T-cell (primary cell): ENCODE measurements at places on chromosomes 6 and 20.

DNA sequence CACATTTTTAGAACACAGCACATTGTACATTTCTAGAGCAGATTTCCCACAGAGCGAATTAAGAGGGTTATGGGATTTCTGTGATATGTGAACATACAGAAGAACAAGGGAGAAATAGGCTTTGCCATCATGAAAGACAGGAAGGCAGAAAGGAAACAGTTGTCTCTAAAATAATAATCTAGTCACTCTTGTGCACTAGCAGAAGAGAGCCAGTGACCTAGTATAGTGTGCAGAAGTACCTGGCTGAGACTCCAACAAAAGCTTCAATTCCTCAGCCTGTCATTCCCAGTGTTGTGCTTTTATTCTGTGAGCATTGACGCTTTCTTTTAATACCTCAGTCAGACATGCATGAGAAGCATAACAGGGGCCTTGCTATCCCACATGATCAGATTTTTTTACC lies 17.8 kb upstream of the DCBLD1 start:
- no peak for DNase-seq
- H3K36me3 ChIP-seq = no peaks in the 10 kb centered on the region
- H3K4me1 ChIP-seq = peaks cover 2% of the 10 kb centered on the region

DNA sequence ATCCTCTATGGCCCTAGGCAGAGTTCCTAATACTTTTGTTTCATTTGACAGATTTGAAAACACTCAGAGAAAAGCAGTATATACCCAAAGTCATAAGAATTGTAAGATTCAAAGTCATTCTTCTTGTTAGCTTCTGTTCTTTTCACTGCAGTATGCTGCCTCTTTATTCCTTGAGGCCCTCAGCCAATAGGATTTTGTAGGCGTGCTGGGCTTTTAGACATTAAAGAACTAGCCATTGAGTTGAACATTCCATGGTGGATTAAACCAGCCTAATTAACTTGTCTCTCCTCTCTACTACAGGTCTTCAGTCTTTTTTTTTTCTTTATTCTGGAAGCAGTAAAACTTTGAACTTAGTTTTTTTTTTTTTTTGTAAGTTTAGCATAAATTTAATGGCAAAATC lies 186.3 kb downstream of the PLCB4 start:
- no peak overlapping the region for H3K4me3 ChIP-seq
- H3K27me3 ChIP-seq = no peaks in the 10 kb centered on the region
- no peak overlapping the region for H3K27ac ChIP-seq
- no peaks in the 10 kb centered on the region for H3K36me3 ChIP-seq
- no peak for DNase-seq

- no peaks in the 10 kb centered on the region for H3K4me1 ChIP-seq
- H3K36me3 ChIP-seq = no peaks in the 10 kb centered on the region
- H3K27me3 ChIP-seq = peaks cover 3% of the 10 kb centered on the region
- H3K27ac ChIP-seq = no peak overlapping the region
Observed at GRCh38 chr6:3669916-3670315, 81.6 kb downstream of the PXDC1 start.

DNA sequence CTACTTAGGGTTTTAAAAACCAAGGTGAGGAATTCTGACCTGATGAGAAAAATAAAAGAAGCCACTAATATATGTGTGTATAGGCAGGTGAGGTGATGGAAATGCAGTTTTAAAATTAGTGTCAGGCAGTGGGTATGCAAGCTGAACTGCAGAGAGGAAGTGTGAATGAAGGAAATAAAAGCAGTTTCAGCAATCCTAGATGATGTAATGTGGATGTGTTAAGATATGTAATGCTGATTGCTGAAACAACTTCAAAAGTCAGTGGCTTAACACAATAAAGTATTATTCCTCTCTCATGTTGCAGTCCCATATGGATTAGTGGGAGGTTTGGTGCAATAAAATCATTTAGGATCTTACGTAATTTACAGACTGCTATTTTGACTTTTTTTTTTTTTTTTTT lies 119.9 kb upstream of the ASCC3 start:
- H3K27ac ChIP-seq = no peak overlapping the region
- no peak for DNase-seq
- H3K36me3 ChIP-seq = no peaks in the 10 kb centered on the region
- H3K4me1 ChIP-seq = no peaks in the 10 kb centered on the region

GRCh38 chr6:73263570-73263909 lies 544 bp upstream of the KHDC1 start:
- no peaks in the 10 kb centered on the region for H3K27me3 ChIP-seq
- H3K36me3 ChIP-seq = no peaks in the 10 kb centered on the region
- H3K4me1 ChIP-seq = peaks cover 14% of the 10 kb centered on the region

DNA sequence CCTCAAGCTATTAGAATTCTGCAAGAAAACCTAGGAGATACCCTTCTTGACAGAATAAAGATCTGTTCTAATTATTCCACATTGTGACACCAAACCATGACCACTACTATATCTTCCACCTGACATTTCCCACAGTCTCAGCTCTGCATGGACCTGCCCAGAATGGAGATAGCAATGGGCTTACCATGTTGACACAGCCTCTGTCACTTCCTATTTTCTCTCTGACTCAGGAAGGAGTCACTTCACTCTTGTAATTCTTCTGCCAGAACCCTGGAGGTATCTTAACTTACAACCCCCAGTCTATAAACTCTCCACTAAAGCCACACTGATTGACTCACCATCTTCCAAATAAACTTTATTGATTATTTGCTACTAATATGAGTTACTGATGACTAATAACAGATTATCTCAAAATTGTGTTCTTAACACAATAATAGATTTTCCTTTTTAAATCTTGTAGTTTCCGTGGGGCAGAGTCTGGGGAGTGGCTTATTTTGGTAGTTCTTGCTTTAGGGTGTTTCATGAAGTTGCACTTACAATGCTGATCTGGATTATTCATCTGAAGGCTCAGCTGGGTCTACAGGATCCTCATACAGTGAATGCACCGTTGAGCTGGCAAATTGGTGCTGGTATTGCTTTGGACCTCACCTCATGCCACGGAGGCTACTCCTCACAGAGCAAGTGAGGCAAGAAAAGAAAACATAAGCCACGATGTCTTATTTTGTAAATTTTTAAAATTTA lies 869.9 kb downstream of the KIF16B start:
- DNase-seq = no peak
- no peaks in the 10 kb centered on the region for H3K4me1 ChIP-seq
- H3K27me3 ChIP-seq = peaks cover 4% of the 10 kb centered on the region

DNA sequence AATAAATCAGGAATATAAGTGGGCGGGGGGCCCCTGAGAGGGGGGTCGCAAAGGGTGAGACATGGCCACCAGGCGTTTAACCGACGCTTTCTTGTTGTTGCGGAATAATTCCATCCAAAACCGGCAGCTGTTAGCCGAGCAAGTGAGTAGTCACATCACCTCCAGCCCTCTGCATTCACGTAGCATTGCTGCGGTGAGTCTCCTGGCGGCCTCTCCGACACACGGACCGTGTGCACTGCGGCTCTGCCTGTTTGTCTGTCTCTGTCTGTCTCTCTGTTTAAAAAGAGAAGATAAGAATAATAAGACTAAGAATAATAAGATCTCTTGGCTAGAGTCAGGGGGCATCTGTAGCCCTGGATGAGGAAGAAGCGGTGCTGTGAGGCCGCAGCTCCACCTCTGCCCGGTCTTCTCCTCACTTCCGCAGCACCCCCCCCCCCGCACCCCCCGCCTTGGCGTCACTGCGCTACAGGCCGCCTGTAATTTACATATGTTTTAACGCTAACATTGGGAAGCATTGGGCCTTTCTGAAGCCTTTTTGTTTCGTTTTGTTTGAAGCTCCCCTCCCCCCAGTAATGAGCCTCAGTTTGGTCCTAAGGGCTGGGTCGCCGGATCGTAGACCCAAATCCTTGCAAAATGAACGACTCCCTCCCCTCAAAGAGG lies 993 bp downstream of the STX16 start:
- peaks cover 2% of the 10 kb centered on the region for H3K36me3 ChIP-seq
- H3K4me3 ChIP-seq = peak overlapping the region; percentile 97
- peak overlapping the region; percentile 95 for H3K27ac ChIP-seq
- peak; percentile 61 for DNase-seq
- peaks cover 38% of the 10 kb centered on the region for H3K4me1 ChIP-seq

GRCh38 chr6:162698440-162698839 lies 29.1 kb downstream of the PRKN start:
- H3K27ac ChIP-seq = no peak overlapping the region
- H3K36me3 ChIP-seq = no peaks in the 10 kb centered on the region
- H3K4me3 ChIP-seq = no peak overlapping the region
- no peak for DNase-seq

DNA sequence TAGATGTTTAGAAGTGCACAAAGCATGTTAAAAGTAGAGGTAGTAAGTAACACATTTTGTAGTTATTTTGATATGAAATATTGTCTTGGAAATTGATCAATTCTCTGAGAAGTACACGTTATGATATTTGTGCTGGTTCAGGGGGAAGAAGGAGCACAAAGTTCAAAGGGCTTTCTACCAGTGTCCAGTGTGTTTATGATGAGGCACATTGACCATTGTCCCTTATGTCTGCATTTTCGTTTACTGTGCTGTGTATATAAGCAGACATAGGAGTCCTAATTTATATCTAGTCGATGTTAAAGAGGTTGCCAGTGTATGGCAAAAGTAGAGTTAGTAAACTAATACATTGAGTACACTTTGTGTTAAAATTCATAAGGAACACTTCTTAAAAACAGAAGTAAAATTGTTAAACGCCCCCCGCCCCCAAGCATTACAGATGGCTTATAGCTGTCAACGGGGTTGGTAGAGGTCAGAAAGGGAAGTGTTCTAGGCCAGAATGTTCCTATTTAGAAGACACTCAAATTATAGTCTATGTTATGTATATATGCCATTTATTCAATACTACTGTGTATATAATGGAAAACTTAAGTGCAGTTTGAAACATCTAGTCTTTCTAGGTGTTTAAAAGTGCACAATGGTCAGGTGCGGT lies 13.3 kb upstream of the HMGN4 start:
- no peaks in the 10 kb centered on the region for H3K36me3 ChIP-seq
- peaks cover 12% of the 10 kb centered on the region for H3K4me1 ChIP-seq
- no peak for DNase-seq
- H3K27me3 ChIP-seq = no peaks in the 10 kb centered on the region
